ENCODE measurements at places on chromosomes 11 and 22.

DNA sequence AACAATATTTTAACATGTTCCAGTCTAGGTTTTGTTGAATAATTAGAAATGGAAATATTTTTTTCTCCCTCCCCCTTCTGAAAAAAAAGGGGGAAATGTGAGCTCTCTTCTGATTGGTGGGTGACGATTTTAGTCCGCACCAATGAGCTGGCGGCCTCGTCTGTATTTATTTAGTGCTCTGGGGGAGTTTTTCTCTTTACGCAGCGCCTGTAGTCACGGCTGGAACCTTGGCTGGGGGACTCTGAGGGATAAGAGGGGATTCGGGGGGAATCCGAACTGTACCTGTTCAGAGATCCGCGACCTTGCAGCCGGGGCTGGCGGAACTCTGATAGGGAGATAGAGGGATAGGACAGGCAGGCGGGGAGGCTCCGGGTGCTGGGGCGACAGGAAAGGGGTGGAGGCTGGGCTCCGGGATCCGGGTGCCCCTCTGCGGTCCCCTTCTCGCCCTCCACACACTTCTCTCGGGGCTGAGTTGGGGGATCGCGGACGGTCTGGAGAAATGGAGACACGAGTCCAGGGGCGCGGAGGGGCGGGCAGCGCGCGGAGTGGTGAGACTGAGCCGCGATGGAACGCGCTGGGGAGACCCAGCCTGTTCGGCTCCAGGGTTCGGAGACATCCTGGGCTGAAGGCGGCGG lies 99.7 kb upstream of the HSD17B12 start:
- peak; percentile 24 for DNase-seq

- DNase-seq: no peak
These were observed 6.2 kb downstream of the MRGPRD start for GRCh38 chr11:68974421-68975194.

DNA sequence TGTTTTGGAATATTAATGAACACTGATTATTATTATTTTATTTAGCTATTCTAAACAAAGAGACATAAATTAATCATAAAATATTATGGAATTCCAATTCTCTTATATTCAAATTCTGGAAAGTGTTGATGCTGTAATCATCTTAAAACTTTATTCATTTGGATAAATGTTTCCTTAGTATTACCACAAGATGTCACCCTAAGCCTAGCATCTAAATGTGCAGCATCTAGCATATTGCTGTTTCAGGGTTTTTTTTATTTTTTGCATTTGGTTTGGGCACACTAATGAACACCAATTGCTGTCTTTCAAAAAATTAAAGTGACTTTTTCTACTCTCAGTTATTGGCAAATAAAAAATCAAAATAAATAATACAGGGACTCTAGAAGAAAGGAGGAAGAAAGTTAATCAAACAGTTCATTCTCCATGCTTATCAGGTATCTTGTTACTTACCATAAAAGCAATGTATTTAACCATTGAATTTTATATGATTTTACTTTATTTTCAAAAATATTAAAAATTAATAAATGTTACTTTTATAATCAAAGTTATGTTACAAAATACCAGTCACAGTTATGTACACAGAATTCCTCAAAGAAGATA lies 31.8 kb downstream of the DLG2 start:
- DNase-seq: peak; percentile 45

DNA sequence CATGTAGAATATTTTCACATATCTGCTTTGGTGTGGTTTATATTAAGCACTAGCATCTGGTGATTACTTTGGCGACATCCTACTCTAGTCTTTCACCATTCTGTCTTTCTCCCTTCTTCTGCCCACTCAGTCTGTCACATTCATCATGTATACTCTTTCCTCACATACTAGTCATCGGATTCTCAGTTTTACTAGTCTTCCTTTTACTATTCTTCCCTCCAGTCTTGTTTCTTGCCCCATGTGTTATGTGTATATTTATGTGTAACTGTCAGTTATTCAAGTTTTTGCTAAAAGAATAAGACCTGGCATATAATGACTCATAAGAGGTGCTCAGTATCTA lies 4.6 kb upstream of the DIXDC1 start:
- no peak for DNase-seq

GRCh38 chr22:25402160-25402500 lies 162.3 kb upstream of the GRK3 start:
- DNase-seq: no peak

DNA sequence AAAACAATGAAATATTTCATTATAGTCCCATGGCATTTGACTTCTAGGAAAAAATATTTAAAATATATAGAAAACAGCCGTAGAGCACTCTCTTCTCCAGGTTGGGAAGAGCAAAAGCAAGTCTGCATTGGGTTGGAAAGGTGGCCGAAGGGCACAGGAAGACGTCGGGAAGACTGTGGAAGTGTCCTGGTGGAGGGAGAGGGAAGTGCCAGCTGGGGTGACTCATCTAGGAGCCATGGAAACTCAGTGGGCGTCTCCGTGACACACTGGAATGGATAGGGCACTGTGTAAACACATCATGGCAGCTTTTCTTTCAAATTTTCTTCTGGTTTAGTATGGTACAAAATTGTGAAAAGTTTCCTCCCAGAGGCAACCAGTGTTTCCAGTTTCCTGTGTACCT lies 12.7 kb downstream of the GTPBP1 start:
- no peak for DNase-seq

GRCh38 chr11:43358279-43358800 lies 380 bp upstream of the TTC17 start:
- DNase-seq: no peak

DNA sequence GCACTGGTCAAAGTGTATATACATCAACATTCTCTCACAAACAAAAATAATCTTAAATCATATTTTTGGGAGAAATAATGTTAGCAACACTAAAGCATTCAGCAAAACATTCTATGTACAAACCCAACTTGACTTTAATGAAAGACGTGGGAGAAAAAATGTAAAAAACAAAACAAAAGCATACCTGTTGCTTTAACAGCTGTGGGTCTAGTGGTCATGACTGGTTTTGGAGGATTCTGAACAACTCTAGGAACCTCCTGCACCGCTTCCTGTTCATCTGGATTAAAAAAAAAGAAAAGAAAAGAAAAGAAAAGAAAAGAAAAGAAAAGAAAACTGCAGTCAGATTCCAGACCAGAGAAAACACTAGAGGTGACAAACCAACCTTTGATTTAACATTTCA lies 2.1 kb downstream of the FNBP4 start:
- no peak for DNase-seq

DNA sequence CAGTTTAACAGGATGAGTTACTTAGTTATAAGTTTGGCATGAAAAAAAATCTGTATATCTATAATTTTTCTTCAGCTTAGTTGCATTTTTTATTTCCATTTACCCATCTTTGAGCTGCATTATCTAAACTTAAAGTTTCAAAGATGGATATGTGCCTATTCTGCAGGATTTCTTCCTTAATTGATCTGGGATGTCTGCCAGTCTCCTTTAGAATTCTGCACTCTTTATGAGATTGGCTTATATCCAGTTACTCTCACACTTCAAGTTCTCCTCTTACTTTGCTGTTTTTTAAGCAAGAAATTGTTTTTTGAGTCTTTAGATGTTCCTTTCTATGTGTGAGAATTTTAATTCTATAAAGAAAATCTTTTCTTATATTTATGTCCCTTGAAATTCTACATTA lies 5.1 kb upstream of the PDGFD start:
- DNase-seq: no peak

DNA sequence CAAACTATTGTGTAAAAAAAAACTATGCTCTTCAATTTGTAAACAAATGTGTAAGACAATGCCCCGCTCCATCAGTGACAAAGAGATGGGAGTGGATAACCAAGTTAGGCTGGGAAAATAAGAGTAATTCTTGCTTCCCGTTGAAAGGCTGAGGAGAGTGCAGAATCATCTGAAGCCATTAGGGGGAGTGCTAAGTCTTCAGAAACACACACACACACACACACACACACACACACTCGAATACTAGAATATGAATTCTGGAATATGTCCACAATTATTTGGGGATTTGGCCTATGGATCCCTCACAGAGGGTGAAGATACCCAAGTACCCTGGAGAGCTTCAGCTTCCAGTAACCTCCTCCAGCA lies 27.8 kb upstream of the ROBO3 start:
- peak; percentile 64 for DNase-seq

DNA sequence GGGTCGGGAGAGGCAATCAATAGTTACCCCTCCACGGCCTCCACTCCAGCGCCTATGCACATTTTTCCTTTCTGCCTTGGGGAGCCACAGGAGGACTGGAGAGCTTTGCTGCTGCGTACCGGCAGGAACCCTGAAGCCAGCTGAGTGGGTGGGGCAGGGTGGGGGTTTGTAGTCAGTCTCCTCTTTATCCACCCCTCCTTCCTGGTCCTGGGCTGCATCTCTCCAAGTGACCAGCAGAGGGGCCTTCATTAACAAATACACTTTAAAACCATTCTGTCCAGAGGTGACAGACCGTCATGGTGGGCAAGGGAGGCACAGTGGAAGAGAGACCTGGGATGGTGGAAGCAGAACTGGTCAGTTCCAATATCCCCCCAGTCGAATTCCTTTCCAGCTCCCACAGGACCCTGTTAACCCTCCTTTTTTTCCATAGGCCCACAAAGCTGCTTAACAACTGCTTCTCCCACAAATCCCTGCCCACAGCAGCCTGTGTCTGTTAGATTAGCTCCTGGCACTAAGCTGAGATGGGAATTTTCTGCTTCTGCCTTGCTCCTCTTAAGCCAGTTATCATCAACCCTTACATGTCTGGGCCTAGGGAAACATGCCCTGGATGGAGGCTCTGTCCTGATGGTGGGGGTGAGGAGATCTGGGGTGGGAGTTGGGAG lies 3.9 kb upstream of the ABCG4 start:
- DNase-seq: peak; percentile 90

- no peak for DNase-seq
These were observed 127.7 kb downstream of the CRYBB2 start for GRCh38 chr22:25346859-25347751.

- no peak for DNase-seq
These were observed 378.2 kb downstream of the OPCML start for GRCh38 chr11:133154076-133154475.

DNA sequence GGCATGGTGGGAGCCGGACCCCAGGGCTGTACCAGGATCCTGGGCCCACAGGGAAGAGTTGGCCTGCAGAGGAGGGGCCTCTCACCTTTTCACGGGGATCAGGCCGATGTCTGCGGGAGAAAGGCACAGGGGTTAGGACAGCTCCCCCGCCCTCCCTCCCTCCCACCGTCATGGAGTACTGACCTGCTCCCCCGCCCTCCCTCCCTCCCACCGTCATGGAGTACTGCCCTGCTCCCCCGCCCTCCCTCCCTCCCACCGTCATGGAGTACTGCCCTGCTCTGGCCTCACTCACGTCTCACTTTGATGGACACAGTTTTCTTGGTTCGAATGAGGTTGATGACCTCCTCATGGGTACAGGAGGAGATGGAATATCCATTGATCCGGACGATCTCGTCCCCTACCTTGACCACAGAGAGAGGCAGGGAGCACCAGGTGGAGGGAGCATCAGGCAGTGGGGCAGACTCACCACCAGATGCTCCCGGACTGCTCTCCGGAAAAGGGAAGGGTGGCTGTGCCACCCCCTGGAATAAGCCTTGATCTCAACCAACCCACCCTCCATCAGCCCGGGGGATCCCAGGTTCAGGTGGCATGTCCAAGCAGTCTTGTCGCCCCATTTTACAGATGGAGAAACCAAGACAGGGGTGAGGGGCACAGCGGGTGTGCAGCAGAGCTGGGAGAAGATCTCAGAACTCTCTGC lies 17.1 kb downstream of the USH1C start:
- DNase-seq: no peak

DNA sequence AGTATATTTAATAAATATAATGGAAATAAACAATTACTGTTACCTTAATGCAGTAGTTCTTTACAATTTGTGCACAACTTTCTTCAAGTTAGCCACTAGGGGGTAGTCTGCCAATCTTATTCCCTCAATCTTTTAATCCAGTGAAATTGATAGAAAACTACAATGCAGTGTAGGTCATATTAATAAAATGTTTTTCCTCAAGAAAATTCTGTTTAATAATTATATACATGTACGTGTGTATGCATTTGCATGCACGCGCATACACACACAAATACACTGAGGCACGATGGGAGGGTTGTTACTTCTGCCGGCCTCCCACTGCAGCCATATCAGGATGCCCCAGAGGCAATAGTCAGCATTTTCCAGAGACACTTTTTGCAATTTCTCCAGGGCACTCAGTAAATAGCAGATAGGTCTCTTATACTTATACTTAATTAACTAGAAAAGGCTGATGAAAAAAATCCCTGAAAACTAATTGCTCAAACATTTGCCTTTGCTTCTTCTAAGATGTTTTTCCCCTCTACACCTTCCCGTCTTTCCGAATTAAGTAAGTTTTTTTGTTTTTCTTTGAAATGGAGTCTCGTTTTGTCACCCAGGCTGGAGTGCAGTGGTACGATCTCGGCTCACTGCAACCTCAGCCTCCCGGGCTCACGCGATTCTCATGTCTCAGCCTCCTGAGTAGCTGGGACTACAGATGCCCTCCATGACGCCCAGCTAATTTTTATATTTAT lies 3.1 kb downstream of the GAB2 start:
- peak; percentile 5 for DNase-seq

DNA sequence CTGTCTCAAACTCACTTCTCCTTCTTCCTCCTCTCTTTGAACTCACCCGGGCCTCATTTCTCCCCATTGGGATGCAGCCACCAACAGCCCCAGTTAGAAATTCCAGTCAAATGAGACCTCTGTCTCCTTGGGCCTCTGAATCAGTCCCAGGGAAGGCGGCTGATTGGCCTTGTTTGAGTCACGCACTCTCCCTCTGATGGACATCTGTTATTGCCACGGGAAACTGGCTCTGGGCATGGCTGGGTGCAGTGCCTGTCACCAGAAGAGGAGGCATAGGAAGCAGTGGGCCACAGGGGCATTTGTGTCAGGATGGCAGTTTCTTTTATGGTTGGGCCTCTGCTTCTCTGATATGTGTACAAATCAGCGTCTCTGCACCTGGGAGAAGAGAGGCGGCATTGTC lies 9.6 kb upstream of the WNT11 start:
- no peak for DNase-seq

DNA sequence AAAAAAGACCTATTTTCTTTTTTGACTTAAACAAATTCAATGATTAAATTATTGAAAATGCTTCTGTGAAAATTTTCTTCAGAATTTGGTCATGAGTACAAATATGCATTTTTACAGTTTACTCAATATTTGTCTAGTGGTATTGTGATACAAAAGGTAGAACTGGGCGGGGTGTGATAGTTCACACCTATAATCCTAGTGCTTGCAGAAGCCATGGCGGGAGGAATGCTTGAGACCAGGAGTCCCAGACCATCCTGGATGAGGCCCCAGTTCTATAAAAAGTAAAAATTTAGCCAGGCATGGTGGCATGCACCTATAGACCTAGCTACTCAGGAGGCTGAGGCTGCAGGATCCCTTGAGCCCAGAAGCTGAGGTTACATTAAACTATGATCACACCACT lies 90.6 kb downstream of the ARHGAP42 start:
- no peak for DNase-seq
